ENCODE measurements at places on chromosomes 5 and 9. TPM values are rescaled to one million over a fixed set of nuclear protein-coding genes. Genes with fewer than 3 reads are reported as not detected.

DNA sequence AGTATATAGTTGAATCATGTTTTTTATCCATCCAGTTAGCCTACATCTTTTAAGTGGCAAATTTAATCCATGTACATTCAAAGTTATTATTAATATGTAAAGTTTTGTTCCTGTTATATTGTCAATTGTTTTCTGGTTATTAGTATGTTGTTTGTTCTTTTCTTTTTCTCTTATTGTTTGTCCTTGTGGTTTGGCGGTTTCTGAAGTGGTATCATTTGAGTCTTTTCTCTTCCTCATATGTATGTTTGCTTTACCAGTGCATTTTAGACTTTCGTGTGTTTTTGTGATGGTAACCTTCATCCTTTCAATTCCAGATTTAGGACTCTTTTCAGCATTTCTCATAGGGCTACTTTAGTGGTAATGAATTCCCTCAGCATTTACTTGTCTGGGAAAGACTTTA lies 130.4 kb upstream of the RFX3 start:
- DNase-seq = no peak

GRCh38 chr5:72394688-72395087 lies 74.5 kb downstream of the PTCD2 start:
- no peak for DNase-seq

DNA sequence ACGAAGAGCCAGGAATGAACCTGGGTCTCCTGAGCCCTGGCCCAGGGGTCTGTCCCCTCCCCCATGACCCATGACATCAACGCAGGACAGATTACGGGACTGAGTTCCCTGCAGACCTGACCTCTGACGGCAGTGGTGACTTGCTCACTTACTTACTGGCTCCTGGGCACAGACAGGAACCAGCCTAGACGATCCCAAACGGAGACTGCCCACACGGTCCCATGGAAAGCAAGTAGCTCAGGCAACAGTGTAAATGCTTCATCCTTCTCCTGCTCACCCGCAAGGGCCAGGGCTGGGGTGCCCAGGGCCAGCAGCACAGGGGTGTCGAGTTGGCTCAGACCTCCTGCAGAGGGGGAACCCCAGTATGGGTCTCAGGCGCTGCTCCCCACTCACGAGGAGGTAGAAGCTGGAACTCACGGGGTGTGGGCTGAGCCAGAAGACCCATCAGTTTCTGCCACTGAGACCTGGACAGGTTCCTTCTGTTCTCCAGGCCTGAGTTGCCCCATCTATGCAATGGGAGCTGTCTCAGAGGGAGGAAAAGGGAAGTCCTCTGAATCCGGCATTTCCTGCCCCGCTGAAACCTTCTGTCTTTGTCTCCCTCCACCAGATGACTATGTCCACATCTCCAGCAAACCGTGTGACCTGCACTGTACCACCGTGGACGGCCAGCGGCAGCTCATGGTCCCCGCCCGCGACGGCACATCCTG lies 5.6 kb downstream of the ADAMTSL2 start:
- peak; percentile 67 for DNase-seq

DNA sequence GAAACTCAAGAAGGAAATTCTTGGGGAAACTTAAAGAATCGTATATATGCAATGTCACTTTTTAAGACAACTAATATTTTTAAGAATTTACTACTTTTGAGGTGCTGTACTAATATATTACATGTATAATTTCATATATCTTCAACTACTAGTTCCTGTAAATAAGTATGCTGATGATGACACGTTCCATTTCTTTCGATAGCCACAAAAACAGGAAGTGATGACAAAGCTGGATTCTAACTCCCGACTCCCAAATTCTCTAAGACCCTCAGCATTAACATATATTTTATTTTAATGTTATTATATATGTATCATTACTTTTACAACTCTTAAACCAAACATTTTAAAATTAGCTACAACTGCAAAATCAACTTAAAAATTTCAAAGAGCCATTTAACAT lies 74.8 kb downstream of the STK32A start:
- no peak for DNase-seq

GRCh38 chr9:71941998-71942567 lies 30.6 kb downstream of the C9orf85 start:
- DNase-seq = no peak

DNA sequence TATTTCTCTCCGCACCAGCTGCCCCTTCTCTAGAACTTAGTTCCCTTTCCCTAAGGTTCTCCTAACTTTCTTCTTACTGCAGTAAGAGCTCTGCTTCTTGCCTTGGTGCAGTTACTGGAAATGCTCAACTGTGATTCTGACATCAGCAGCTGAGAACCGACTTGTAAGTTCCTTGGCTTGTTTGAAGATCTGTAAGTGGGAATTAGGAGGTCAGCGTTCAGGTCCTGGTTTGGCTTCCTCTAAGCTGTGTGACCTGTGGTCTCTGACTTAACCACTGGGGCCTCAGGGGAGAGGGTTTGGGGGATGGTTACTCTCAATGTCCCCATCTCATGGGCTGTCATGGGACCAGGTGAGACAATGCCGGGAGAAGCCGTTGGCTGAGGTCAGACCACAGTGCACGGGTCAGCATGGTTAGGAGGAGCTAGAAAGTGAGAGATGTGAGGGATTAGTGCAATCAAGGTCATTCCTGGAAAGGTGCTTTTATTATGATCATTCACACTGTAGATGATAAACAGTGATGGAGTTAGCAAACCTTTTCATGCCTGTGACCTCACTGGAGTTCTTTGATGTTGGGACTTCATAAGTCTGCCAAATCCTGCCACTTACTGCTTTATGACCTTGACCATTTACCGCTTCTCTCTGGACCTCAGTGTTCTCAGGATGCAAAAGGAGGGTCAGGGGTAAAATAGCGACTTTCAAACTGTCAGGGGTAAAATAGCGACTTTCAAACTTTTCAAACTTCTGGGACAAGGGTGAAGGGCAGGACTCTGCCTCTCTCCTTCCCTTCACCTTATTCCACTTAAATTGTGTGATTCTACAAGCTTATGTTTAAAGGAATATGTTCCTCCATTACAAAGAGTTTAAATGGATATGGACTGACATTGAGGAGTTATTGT lies 7.3 kb downstream of the PAPPA start:
- no peak for DNase-seq

DNA sequence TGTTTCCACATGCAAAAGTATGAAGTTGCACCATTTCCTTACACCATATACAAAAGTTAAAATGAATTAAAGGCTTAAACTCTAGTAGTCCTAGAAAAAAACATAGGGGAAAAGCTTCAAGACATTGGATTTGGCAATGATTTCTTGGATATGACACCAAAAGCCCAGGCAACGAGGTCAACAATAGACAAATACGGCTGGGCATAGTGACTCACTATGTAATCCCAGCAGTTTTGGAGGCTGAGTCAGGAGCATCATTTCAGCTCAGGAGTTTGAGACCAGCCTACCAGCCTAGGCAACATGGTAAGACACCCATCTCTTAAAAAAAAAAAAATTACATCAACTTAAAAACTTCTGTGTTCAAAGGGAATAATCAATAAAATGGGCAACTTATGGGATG lies 30.9 kb upstream of the SREK1 start:
- no peak for DNase-seq

GRCh38 chr5:173315495-173316338 lies 12.5 kb downstream of the STC2 start:
- DNase-seq = peak; percentile 71

DNA sequence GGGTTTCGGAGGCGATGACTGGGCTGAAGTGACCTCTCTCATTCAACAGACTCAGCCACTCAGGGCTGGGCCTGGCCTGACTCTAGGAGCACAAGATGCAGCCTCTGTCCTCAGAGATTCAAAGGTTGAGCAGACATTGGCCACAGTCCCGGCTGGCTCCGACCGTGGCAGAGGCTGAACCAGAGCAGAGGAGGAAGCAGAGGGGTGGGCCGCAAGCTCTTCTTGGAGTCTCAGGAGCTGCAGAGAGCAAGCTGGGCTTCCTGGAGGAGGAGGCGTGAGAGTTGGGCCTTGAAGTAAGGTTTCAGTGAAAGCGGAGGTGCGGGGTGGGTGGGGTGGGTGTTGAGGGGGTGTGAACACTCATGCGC lies 37.6 kb downstream of the ALG2 start:
- peak; percentile 38 for DNase-seq

Gene SARDH
- total RNA-seq = 7.3 TPM

Gene PCDHGA2
- not detected for total RNA-seq

Gene CARD9
- 0.28 TPM for total RNA-seq

Gene FOXD4L6
- total RNA-seq = not detected

Gene SLIT3
- 0.97 TPM for total RNA-seq

Gene DNAJB5
- total RNA-seq = 48.9 TPM
